T1000 (cell line): ENCODE measurements at places on chromosomes 3 and 15.

DNA sequence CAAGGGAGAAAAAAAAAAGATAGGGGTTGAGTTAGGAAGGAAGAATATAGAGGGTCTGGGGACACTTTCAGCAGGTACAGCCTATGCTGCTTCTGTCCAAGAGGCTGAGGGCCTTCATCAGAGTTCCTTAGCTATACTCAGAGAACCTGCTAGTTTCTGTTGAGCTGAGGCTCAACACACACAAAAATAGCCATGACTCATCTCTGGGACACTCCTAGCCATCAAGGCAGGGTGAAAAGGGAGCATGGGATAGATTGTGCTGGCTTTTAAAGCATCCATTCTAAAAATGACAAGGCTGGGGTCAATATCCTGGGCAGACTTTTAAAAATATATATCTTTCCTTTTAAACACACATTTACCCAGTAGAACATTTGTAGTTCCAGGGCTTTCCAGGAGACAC lies 2.8 kb upstream of the RTP2 start:
- DNase-seq, result no peak

- no peak for DNase-seq
These were observed 43.7 kb downstream of the MECOM start for GRCh38 chr3:169619793-169620192.

- no peak for DNase-seq
These were observed 191.5 kb upstream of the MLF1 start for GRCh38 chr3:158379517-158379916.

DNA sequence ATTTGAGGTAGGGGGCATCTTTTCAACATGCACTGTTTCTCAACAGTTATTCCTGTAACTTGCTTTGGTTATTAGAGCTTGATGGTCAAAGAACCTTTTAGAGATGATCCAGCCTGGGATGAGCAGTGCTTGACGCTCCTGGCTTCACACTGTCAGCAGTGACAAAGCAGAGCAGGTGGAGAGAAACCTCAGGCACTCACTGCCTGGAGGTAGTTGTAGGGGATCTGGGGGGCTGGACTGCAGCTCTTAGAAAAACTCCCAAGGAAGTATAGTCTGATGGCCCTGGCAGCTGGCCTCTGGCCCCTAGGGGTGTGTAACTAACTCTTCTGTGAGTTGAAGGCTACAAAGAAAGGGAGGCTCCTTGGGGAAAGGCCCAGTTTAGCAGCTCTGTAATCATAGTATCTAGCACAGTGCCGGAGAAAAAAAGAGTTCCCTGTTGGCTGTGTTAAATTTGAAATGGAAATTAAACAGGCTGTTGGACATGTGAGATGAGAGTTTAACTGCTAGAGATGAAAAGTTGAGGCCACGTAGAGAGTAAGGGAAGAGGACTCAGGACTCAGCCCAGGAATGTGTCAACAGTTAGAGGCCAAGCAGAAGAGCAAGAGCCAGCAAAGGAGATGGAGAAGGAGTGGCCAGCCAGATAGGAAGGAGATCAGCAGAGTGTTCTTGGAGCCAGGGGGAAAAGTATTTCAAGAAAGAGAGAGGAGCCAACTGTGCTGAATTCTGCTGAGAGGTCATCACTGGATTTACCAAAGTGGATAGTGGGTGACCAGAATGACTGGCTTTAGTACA lies 14.2 kb downstream of the OXNAD1 start:
- DNase-seq, result no peak

DNA sequence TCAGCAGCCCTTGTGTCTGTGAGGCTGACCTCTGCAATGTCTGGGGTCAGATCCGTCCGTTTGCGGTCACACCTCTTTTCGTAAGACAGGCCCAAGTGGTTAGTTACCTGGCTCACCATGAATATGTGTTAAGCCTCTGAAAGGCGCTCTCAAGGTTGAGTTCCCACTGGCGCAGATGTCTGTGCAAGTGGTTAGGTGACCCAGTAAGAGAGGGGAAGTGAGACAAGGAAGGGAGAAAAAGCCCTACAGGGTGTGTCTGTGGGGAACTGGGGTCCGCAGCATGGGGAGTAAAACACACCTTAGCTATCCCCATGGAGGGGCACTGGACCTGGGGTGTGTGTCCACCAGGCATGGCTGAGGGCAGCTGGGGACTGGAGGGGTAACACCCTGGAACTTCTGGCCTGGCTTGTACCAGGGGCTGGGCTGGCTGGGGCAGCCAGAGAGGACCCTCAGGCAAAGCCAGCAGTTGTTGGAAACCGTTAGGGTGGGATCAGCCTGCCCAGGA lies 391.6 kb upstream of the PROK2 start:
- no peak for DNase-seq

DNA sequence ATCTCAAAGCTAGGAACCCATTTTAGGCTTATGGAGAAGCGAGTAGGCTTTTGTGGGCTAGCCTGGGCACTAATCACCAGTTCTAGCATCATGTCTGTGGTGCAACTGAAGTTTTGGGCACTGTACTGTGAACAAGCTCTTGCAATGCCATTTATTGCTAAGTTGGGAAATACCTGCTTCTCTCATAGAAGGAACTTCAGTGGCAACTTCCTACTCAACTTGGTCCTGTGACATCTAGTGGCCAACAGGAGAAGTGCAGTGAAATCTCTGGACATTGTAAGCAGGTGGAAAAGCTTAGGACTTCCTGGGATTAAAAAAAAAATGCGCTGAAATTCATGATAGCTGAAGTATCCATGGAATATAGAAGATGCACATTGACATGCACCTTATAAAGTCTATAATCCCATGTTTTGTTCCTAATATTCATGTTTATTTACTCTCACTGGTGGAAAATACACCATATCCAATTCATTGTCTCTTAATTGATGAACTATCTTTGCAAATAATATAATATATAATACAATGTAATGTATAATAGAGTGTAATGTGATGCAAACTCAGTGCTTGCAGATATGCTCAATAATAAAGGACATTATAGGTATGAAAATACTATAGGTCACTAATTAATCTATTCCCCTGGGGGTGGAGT lies 6.5 kb upstream of the ALDH1A3 start:
- peak; percentile 56 for DNase-seq

GRCh38 chr15:52060501-52060900 lies 41.5 kb downstream of the MAPK6 start:
- no peak for DNase-seq

DNA sequence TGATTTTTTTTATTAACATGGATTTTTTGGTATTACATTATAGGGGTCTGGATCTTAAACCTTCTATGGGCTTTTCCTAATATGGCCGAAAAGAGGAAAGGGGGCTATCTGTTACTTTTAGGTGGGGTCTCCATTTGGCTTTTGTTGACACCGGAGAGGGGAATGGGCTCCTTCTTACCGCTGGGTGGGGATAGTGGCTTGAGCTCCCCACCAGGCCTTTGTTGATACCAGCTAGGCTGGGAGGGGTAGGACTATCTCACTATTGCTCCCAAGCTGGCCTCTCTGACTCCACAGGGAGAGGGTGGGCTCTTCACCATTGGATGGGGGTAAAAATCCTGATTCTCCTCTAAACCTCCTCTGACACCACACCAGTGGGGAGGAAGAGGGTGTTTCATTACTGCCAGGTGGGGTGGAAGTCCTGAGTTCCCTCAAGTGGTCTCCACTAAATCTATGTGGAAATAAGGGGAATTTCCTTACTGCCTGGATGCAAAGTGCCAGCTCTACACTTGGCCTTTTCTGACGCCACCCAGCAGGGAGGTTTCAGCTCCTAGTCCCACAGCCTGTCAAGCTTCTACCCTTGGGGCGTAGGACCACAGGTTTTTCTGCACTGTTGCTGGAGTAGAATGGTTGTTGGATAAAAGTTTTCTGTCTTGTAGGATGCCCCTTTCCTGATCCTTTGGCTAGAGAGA lies 572.3 kb downstream of the MAGI1 start:
- no peak for DNase-seq

DNA sequence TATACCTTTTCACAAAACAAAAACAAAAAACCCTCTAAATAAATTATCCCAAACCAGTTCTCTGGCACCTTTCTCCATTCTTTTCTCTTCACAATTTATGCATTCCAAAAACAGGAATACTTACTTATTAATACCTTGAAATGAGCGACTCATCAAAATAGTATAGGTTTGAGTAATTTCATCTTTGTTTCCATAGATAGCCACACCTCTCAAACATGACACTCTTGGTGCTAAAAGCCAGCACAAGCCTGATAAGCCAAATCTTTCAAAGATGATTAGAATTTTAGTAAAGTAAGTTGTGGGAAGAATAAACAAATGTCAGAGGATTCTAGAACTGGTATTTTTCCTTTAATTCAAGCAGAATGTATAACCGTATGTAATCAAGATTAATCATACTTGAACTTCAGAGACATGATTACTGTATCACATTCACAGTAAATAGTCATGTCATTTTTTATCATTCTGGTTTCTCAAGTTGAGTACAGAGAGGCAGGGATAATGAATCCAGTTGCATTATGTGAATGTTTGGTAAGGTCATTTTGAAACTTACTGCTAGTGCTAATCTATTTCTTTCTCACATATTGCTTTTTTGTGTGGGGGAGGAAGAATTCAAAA lies 12.1 kb upstream of the WDR5B start:
- no peak for DNase-seq

DNA sequence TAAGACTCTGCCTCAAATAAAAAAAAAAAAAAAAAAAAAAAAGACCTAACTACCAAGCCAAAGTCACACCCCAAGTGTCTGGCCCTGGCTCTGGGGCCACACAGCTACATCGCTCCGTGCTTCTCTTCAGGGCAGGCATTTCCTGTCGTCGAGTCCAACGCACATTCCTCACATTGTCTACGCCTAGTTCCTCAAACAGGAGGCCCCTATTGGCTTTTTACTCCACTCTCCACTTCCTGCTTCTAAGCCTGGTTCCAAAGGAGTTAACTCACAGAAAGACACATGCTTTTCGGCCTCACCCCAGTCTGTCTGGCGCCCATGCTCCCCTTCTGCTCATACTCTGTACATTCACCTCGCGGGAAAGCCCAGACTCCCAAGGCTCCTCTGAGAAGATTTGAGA lies 28.8 kb downstream of the KNG1 start:
- no peak for DNase-seq

GRCh38 chr3:38361496-38361895 lies 14.9 kb downstream of the XYLB start:
- DNase-seq, result no peak

DNA sequence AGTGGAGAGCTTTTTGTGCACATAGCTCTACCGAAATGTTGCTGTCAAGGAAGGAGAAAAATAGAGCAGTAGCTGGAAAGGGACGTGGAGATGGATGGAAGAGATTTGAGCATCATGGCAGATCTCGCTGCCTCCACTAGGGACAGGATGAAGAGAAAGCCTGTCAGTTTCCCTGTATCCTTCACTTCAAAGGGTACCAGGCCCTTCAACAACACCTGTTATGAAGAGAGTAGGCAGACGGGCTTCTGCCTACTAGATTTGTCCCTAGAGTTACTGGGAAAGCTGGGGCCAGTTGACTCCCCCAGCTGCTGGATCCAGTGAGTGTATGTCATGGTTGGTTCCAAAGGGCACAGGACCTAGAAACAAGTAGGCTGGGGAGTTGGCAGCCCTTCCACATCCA lies 150.8 kb downstream of the TLE3 start:
- DNase-seq, result no peak

GRCh38 chr15:52876991-52877663 lies 87.0 kb upstream of the ONECUT1 start:
- no peak for DNase-seq
